ENCODE measurements at places on chromosomes 11 and 22.

DNA sequence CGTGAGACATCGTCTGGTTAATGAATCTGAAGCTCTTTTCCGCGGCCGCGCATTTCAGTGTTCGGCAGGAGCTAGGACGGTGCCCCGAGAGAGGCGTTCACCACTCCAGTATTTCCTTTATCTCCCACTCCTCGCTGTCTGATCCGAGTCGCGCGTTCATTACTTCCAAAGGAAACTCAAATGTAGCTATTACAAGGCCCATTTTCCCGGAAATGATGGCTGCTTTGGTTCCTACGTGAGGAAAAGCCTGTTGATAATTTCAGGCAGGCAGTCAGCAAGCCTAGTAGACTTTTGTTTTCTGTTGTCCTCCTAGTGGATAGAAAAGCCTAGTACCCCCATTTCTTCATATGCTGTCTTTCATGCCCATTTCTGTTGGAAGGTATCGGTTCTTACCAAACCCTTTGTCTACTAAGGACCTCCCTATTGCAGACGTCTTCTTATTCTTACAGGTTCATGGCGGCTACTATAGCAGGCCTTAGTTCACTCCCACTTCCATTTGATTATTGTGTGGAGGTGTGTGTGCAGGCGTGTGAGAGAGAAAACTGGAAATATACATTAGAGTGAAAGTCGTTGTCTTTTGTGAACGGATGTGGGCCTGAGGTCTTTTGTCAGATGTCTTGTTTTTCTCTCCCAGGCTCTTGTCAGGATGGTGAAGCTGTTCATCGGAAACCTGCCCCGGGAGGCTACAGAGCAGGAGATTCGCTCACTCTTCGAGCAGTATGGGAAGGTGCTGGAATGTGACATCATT, 737 bp downstream of the RBM4 start:
- peak; percentile 55 for DNase-seq

- DNase-seq, result no peak
Observed at GRCh38 chr11:84012171-84012826, 726.1 kb upstream of the CCDC90B start.

- DNase-seq, result peak; percentile 88
Observed at GRCh38 chr11:108647701-108648527, 17.0 kb upstream of the DDX10 start.

GRCh38 chr11:14304601-14305000, 54.4 kb downstream of the RRAS2 start:
- no peak for DNase-seq

GRCh38 chr11:45158210-45158731, 11.8 kb downstream of the PRDM11 start:
- DNase-seq, result no peak

DNA sequence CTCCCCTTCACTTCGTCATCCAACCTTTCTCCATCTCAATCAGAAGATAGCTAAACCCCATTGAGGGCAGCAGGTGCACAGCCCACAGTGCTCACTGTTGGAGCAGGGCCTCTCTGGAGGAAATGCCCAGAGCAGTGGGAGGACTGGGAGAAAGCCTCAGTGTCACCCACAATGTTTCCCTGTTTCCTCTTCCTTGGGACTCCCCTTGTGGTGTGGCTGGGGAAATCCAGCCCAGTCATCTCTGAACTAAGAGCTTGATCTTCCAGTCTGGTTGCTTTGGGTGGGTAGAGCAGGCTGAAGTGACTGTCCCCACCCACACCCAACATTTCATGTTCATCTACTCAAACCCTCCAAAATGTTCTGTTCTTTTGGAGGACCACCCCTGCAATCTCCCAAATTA, 29.8 kb upstream of the EED start:
- DNase-seq, result peak; percentile 16

- DNase-seq, result no peak
Observed at GRCh38 chr11:100731471-100731870, 44.4 kb downstream of the ARHGAP42 start.

DNA sequence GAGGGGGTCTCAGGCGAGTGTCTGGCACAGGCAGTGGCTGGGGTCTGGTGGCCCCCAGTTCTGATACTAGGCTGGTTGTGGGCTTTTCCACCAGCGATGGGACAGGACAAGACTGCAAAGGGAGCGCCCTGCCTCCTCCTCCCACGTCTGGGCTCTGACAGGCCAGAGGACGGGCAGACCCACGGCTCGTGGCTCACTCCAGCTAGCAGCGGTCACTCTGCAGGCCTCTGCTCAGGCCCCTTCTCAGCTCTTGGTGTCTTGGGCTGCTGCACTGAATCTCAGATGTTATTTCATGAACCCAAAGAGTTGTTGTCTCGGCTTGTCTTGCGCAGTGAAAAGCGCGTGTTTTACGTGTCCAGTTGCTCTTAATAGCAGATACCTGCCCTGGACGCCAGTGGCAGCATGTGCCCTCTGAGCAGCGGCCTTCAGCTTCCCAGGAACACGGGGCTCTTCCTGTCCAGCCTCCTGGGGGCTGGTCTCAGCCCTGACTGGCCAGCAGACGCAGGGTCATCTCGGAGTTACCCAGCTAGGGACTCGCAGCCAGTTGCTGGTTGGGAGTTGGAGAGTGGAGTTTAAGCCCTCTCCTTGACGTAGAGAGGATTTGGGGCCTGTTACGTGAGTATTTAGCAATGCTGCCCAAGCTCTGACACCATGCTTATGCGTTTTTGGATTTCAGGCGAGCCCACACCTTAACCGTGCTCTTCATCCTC, 9.6 kb downstream of the PTDSS2 start:
- DNase-seq, result peak; percentile 57

- DNase-seq, result no peak
Observed at GRCh38 chr22:40624770-40625169, 11.7 kb downstream of the MRTFA start.

DNA sequence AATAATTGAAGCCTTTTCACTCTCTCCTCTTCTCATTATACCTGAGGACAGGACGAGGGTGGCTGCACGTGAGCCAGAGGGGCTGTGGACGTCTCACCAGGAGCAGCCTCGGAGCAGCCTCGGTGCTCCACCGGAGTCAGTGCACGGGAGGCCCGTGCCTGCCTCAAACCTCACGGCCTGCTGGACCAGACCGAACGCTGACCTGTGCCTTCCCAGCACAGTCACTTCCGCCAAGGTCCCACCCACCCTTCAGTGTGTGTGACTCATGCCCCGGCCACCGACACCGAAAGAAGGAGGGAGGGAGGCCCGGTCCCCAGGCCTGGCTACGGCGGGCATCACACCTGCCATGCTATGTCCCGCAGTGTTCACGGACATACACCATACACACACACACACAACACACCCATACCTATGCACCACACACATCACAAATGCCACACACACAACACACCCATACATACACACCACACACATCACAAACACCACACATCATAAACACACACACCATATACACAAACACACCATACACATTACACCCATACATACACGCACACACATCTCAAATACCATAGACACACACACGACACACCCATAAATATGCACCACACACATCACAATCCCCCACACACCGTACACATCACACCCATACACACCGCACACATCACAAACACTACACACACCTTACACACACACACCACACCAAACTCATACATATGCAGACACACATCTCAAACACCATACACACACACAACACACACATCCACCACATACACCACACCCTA, 1506.5 kb downstream of the TBC1D22A start:
- DNase-seq, result no peak

- peak; percentile 66 for DNase-seq
Observed at GRCh38 chr11:94731880-94732601, 36.1 kb upstream of the AMOTL1 start.

DNA sequence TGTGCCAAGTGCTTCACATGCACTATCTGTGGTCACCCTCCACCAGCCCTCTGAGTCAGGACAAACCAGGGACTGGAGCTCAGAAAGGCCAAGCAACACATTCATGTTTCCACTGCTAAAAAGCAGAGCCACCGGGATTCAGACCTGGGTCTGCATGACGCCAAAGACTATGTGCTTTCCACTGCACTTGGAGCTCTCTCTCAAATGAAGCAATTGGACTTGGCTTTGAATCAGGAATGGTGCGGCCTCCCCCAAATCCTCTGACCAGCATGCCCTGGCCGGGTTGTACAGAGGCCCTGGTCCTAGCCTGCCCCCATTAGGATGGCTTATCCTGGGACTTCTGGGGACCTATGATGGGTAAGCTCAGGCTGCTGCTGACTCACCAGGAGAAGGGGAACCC, 80.7 kb downstream of the PKNOX2 start:
- peak; percentile 75 for DNase-seq

DNA sequence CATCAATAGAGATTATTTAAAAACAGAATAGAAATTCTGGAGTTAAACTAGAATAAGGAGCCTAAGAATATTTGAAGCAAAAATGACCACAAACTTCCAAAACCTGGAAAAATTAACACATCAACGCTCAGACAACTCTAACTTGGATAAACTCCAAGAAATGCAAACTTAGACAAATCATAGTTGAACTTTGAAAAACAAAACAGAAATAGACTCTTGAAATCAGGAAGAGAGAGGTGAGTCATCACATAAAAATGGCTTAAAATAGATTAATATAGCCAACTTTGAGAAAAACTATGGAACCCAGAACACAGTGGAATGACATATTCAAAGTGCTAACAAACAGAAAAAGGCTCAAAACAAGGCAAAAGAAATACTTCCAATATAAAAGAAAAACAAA, 974.2 kb downstream of the JRKL start:
- peak; percentile 52 for DNase-seq

DNA sequence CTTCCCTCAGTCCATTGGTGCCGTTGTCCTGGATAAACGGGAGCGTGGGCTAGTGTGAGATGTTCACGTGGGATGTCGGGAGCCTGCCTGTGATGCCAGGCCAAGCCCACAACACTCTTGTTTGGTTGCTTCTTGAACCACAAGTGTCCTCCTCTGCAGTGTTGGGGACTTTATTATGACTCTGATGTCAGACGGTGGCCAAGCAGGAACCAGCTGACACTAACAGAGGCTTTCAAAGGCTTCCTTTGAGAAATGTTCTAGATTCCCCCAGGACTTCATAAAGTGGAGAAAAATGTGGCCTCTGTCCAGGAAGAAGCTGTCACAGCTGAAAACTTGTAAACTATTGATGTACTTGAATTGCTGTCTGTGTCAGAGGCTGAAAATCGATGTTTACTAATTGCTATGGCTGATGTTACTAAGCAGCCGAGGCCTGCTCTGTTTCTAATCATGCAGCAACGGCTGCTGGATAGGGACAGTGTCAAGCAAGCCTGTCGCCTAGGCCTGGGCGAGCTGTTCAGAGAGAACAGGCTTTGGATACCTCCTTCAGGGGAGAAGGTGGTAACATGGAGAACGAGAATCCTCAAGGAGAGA, 131.7 kb downstream of the TBC1D22A start:
- peak; percentile 13 for DNase-seq

- no peak for DNase-seq
Observed at GRCh38 chr11:61580271-61580888, 496 bp downstream of the SYT7 start.

- peak; percentile 73 for DNase-seq
Observed at GRCh38 chr22:29154364-29155048, 51.2 kb upstream of the EMID1 start.

GRCh38 chr11:96218006-96218405, 125.0 kb downstream of the MAML2 start:
- no peak for DNase-seq

GRCh38 chr11:2484576-2485125, 39.8 kb downstream of the KCNQ1 start:
- no peak for DNase-seq

DNA sequence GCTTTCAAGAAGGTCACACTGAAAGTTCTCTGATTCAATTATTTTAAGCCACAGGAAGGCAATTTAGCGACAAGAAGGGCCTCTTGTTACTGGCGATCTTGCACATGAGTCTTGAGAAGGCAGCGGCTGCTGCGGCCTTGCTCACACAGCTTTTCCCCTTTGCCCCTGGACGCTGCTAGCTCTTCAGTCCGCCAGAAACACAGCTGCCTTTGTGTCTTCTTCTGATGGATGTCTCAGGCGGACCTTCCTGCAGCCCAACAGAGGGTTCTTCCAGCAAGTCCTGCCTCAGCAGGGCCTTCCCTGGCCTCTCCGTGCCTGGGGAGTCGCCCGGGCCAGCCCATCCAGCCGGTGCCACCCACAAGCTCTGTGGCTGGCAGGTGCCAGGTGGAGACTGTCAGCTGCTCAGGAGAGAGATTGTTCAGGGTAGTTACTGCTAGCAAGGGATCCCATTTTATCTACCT, 59.4 kb downstream of the PKNOX2 start:
- DNase-seq, result no peak
